ENCODE measurements at places on chromosomes 13 and 19.

- DNase-seq, result no peak
These were observed 612.6 kb downstream of the DACH1 start for GRCh38 chr13:71254384-71254783.

- no peak for DNase-seq
These were observed 102.4 kb downstream of the KCTD12 start for GRCh38 chr13:76783798-76784197.

DNA sequence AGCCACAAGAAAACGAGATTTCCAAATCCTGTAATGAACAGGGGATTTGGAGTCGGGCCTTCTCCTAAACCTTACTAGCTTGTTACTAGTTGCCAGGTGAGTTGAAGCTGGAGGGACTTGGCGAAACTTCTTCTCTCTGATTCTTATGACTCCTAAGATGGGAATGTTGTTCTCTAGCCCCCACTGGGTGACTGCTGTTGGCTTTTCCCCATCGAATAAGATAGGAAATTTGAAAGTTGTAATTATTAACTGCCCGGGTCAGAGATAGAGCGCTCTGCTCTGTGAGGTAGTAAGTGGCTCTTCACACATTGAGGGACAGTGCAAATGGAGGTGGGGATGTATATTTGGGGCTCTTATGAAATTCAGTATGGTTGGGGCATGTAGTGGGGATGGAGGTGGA lies 111.2 kb upstream of the MBNL2 start:
- no peak for DNase-seq

DNA sequence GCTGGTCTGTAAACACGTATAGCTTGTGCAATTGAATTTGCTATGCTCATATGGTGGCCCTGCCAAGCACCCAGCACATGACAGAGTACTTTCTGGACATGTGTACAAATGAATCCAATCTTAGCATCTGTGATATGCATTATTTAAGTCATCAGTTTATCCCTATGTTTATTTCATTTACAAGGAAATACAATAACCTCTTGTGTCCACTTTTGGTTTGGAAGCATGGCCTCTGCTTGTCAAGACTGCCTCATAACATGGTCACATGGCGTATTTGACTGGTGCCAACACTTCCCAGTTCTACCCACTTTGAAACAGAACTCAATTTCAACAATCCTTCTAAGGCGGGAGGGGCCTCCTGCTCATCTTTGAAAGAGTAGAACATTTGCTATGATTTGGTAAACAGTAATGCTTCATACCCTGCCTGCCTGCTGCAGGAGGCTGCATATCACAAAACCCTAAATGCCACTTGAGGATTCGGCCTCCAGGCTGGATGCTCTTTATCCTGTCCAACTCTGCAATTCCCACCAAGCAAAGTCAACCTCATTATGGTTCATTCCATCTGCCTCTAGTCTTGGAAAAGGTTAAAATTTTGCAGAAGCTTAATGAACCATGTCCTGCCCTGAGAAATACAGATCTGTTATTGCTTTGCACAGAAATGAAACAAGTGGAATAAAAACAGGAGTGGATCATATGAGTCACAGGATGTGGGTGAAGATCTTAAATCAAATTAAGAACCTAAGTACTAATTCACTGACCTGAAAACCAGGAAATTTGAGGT lies 151.3 kb downstream of the CYSLTR2 start:
- no peak for DNase-seq

DNA sequence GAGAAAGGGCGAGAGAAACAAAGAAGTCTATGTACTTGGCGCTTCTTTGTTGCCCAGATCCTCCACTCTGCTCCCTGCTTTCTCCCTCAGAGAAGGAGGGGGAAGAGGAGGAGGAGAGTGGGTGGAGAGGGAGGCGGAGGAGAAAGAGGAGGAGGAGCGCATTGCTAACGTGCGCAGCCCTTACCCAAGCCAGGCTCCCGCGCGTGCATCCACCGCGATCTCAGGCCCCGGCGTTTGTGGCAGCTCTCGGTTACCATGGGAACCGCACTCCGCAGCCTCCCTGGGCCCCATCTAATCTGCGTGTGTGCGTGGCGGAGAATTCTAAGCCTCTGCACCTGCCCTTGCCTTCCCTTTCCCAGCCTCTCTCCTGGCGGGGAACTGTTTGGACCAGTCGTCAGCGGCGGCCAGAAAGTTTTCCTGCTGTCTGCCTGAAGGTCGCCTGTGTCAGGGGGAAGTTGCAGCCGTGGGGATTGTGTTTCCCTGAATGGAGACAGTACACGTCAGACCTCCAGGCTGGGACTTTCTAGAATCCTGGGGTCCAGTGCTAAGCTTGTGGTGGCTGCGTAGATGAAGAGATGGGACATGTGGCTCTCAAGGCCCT lies at the start of gene ERICH6B:
ERICH6B (minus strand) TSS at position 239 of the 601 bp plus-strand sequence. CDS start 18,734 bp downstream, outside the sequence.
- no peak for DNase-seq

- DNase-seq, result no peak
These were observed 64.9 kb upstream of the MED4 start for GRCh38 chr13:48159826-48160225.

GRCh38 chr13:50970956-50971355 lies 61.4 kb downstream of the RNASEH2B start:
- no peak for DNase-seq

DNA sequence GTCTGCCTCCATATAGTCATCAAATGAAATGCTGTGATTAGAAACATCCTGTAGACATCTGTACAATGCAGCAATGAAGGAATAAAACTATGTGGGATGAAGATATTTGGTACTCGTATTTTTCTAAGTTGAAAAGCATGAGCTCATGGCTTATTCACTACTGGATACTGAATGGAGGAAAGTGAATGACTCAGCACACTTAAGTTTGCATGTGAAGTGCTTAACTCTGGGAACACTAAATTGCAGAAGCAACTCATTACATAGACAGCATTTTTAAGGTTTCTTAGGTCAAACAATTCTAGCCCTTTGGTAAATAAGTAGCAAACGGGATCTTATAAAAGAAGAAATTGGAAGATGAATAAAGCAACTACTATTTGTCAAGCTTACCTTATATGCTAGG lies 429.0 kb upstream of the MIR17HG start:
- DNase-seq, result no peak
